ENCODE measurements at places on chromosomes 5 and 9.
A peak's percentile ranks its signal among the peaks of the same experiment; 100 is the strongest.

- H3K27me3 ChIP-seq: no peaks in the 10 kb centered on the region
- H3K4me1 ChIP-seq: peaks cover 16% of the 10 kb centered on the region
- peak; percentile 39 for DNase-seq
- H3K36me3 ChIP-seq: no peaks in the 10 kb centered on the region
Measured at GRCh38 chr5:131413605-131414559, 150.0 kb downstream of the CDC42SE2 start.

- no peaks in the 10 kb centered on the region for H3K36me3 ChIP-seq
- H3K27ac ChIP-seq: peak overlapping the region; percentile 54
- no peak overlapping the region for H3K4me3 ChIP-seq
Measured at GRCh38 chr5:144187699-144188294, 17.1 kb downstream of the KCTD16 start.

DNA sequence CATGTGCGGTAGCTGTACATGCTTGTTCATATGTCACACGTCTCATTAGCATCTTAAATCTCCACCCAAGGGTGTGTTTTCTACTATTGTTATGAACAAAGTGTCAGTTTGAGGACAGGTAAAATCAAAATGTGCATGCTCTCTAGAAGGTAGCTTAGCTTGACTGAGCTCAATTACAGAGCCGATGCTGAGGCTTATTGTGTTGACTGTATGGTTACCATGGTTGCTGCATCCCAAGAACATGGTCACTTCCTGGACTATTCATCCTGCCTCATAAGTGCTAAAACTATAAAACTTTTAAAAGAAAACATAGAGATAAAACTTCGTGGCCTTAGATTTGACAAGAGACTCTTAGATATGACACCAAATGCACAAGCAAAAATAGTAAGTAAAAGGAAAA, 426.1 kb upstream of the CTNND2 start:
- no peaks in the 10 kb centered on the region for H3K36me3 ChIP-seq
- no peak overlapping the region for H3K27ac ChIP-seq
- H3K27me3 ChIP-seq: no peaks in the 10 kb centered on the region
- H3K4me3 ChIP-seq: no peak overlapping the region

GRCh38 chr9:72315089-72315509, 49.9 kb downstream of the ZFAND5 start:
- H3K36me3 ChIP-seq: no peaks in the 10 kb centered on the region
- no peak overlapping the region for H3K4me3 ChIP-seq
- no peak overlapping the region for H3K27ac ChIP-seq
- DNase-seq: no peak

GRCh38 chr5:117095346-117096332, 521.0 kb upstream of the SEMA6A start:
- H3K4me1 ChIP-seq: no peaks in the 10 kb centered on the region
- no peak overlapping the region for H3K27ac ChIP-seq
- no peak overlapping the region for H3K4me3 ChIP-seq
- DNase-seq: no peak
- no peaks in the 10 kb centered on the region for H3K27me3 ChIP-seq
- no peaks in the 10 kb centered on the region for H3K36me3 ChIP-seq

DNA sequence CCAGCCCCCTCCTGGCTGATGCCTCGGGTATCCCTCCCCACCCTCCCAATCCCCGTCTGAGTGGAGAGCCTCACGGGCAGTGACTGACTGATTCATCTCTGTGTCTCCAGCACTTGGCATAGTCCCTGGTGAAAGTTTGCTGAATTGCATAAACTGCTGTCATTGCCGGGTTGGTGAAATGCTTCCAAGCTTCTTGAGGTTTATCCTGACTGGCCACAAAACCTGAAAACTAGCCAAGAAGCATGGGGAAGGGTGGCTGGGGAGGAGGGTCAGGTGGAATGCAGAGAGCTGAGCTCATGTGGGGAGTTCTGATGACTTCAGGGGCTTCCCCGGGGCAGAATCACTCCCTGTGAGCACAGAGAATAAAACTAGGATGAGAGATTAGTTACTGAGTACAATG, 56.9 kb upstream of the GGTA1 start:
- no peaks in the 10 kb centered on the region for H3K36me3 ChIP-seq
- no peaks in the 10 kb centered on the region for H3K27me3 ChIP-seq
- no peak overlapping the region for H3K4me3 ChIP-seq
- H3K4me1 ChIP-seq: no peaks in the 10 kb centered on the region
- H3K27ac ChIP-seq: no peak overlapping the region

GRCh38 chr9:119252671-119253299, 116.5 kb downstream of the BRINP1 start:
- H3K27ac ChIP-seq: no peak overlapping the region
- no peaks in the 10 kb centered on the region for H3K27me3 ChIP-seq
- no peak overlapping the region for H3K4me3 ChIP-seq
- no peak for DNase-seq
- H3K4me1 ChIP-seq: no peaks in the 10 kb centered on the region

Measured in MM.1S (cell line).